ENCODE measurements at places on chromosomes 2 and 18. TPM values are rescaled to one million over a fixed set of nuclear protein-coding genes. Genes with fewer than 3 reads are reported as not detected.

The ATP6V1B1 gene
- 4.2 TPM for polyA plus RNA-seq

The MYO3B gene
- not detected for polyA plus RNA-seq

The PTPRN gene
- not detected for polyA plus RNA-seq

The UPP2 gene
- 0.10 TPM for polyA plus RNA-seq

The TMEM185B gene
- 19.0 TPM for polyA plus RNA-seq

The CFC1 gene
- polyA plus RNA-seq: 0.56 TPM

The ARHGAP15 gene
- polyA plus RNA-seq: 5.6 TPM

The HTR2B gene
- polyA plus RNA-seq: 0.67 TPM
